Activated CD8-positive, alpha-beta T cell treated with anti-CD3 and anti-CD28 coated beads, Interleukin-2, amount 10 ng/mL, durations not matched to agents 7 days and 5 days (primary cell): ENCODE measurements at places on chromosomes 1 and 21. TPM values are rescaled to one million over a fixed set of nuclear protein-coding genes. Genes with fewer than 3 reads are reported as not detected.
A peak's percentile ranks its signal among the peaks of the same experiment; 100 is the strongest.

The TCEA3 gene
- 11.4 TPM for total RNA-seq

- H3K4me3 ChIP-seq: no peak overlapping the region
- H3K4me1 ChIP-seq: no peaks in the 10 kb centered on the region
- no peak overlapping the region for H3K27ac ChIP-seq
Measured at GRCh38 chr1:20234788-20235535, 48.6 kb upstream of the PLA2G2C start.

DNA sequence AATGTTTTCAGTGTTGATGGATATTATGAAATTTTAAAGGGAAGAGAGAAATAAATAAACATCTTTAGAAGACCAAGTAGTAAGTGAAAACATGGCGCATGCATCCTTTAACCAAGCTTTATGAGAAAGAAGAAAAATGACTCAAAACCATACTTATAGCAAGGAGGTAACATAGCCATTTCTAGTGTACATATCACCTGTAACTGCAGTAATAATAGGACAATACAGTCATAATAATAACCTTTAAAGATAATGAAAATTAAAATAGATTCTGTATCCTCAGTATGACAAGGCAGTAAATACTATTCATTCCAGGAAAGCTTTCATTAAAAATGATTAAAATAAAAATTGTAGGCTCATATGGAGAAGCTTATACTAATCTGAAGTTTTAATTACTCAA lies 141.2 kb downstream of the COL24A1 start:
- DNase-seq: no peak
- H3K4me1 ChIP-seq: no peaks in the 10 kb centered on the region
- H3K4me3 ChIP-seq: no peak overlapping the region
- peaks cover 2% of the 10 kb centered on the region for H3K27me3 ChIP-seq
- H3K27ac ChIP-seq: no peak overlapping the region

GRCh38 chr21:45593162-45594022 lies 50.1 kb upstream of the PCBP3 start:
- DNase-seq: peak; percentile 27
- no peak overlapping the region for H3K27ac ChIP-seq
- peaks cover 7% of the 10 kb centered on the region for H3K27me3 ChIP-seq
- peaks cover 8% of the 10 kb centered on the region for H3K4me1 ChIP-seq
- H3K4me3 ChIP-seq: peak overlapping the region; percentile 2

DNA sequence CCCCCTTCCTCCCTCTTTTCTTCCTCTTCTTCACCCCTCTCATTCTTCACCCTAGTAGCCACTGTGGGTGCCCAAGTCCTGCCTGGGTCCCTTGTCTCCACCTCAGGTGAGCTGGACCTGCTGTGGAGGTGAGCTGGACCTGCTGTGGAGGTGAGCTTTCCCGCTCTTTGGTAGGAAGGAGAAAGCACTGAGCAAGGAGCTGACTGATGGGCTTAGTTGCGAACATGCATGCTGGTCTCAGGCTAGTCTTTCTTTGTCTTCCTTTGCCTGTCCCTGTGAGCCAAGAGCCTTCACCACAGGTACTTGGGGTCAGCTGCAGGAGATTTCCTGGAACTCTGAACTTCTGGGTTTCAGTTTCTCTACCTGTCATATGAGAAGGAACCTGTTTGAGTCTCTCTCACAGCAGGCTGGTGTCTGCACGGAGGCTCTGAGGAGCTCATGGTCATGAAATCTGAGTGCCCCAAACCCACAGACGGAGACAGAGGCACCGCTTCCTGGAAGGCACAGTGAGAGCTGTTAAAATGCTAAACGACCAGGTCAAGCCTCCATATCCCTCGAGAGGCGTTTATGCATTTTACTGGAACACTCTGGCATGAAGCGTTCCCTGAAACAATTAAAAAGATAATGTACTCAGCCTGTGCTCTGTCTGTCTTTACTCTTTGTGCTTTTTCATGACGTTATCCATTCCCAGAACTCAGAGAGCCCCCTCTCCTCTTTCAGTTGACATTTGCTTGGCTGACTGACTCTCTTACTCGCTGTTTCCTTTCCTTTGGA lies 69.5 kb downstream of the RHOU start:
- peak overlapping the region; percentile 59 for H3K4me3 ChIP-seq
- H3K36me3 ChIP-seq: peaks cover 13% of the 10 kb centered on the region
- peaks cover 86% of the 10 kb centered on the region for H3K4me1 ChIP-seq
- H3K27ac ChIP-seq: peak overlapping the region; percentile 93
- DNase-seq: peak; percentile 83

The HSD3B1 gene
- not detected for total RNA-seq

- H3K4me1 ChIP-seq: no peaks in the 10 kb centered on the region
- DNase-seq: no peak
- no peak overlapping the region for H3K27ac ChIP-seq
- H3K27me3 ChIP-seq: no peaks in the 10 kb centered on the region
- H3K4me3 ChIP-seq: no peak overlapping the region
Measured at GRCh38 chr1:60431593-60431992, 358.0 kb upstream of the C1orf87 start.

DNA sequence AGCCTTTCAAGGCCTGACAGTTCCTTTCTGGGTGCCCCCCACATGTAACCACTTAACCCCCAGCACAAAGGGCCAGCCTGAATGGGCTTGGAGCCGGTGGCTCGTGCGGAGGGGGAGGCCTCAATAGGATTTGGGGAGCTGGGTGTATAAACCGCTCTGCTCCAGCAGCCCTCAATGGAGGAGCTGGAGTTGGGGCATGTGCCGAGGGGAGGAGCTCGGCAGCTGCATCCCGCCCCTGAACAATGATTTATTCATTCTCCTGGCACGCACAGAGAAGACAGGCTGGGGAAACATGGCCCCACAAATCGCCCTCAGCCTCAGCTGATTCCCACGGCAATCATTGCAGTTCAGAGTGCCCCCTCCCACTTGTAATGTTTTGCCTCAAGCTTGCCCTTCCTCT lies 6.9 kb upstream of the C1orf216 start:
- DNase-seq: no peak
- no peaks in the 10 kb centered on the region for H3K27me3 ChIP-seq
- H3K27ac ChIP-seq: no peak overlapping the region
- peaks cover 20% of the 10 kb centered on the region for H3K36me3 ChIP-seq
- peaks cover 3% of the 10 kb centered on the region for H3K4me1 ChIP-seq
